ENCODE measurements at places on chromosomes 2 and 18.

DNA sequence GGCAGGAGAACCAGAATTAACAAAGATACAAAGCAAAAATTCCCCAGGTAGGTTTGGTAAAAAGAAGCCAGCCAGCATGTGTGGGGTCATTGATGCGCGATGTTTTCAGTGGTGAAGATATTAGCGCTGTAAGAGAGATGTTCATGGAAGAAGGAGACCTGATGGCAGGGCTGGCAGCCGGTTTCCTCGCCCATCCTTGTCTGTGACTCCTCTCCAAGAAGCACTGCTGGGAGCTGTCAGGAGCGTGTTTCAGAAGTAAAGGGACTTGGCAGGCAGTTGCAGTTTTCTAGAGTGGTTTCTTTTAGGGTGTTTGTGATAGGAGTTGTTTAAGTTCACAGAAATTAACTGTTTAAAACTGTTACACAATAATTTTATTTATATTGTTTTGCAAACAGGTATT is 24.6 kb downstream of the TAF1B start:
- no peak for DNase-seq

DNA sequence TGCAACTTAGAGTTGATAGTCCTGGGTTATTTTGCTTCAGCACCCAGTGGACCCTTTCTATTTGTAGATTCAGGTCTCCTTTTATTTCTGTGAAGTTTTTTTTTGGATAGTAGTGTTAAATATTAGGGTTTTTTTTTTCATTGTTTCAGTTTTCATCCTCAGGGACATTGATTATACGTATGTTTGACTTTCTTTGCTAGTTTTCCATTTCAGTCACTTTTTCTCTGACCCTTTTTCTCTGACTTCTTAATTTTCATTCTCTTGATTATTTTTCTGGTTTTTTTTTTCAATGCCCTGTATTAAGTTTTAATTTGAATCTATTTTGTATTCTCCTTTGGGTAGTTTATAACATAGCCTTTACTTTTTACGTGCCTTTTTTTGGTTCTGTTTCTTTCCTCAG is 79.4 kb downstream of the AGPS start:
- DNase-seq: no peak

- DNase-seq: no peak
Observed at GRCh38 chr2:11094021-11094810, 61.1 kb upstream of the SLC66A3 start.

- no peak for DNase-seq
Observed at GRCh38 chr2:30530346-30530745, 83.3 kb downstream of the LCLAT1 start.

- no peak for DNase-seq
Observed at GRCh38 chr18:53701697-53702096, 522.8 kb downstream of the MBD2 start.

DNA sequence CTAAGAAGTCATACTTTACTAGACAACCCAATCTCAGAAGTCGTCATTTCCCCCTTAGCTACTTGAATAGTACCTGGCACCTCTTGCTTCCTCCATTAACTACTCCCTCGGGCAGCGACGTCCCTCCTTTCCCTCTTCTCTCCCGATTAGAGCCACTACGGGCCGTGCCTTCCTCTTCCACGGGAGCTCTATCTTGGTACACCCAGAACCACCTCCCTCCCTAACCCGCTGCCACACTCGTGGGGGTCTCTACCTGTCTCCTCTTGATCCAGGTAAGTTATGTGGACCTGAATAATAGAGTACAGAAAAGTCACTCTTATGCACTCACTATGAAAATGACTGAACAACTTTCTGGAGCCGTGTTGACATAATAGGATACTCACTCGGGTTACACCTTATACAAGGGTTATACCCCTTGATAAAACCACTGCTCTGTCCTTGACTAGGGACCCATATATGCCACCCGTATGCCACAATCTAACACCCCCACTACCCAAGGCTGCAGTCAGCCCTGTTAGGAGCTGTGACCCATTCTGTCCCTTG is 595 bp upstream of the HDHD2 start:
- no peak for DNase-seq

GRCh38 chr2:27772804-27773203 is 1.3 kb downstream of the MRPL33 start:
- DNase-seq: no peak

- DNase-seq: no peak
Observed at GRCh38 chr2:19484736-19485135, 126.3 kb upstream of the OSR1 start.

DNA sequence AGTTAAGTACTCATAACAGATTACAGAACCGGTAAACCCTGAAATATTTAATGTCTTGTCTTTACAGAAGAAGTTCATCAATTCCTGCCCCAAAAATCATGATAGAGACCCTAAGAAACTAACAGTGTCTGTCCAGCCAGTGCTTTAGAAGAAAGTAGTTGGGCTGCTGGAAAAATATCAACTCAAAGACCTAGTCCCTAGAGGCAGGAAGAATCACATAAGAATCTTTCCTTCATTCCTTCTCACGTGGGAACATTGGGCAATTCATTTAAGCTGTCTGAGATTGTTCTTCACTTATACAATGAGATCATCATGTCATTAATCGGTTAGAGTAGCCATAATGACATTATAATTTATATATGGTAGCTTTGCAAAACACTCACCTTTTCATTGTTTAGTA is 156.4 kb downstream of the CCBE1 start:
- DNase-seq: no peak

GRCh38 chr18:22324191-22325131 is 93.3 kb downstream of the CTAGE1 start:
- peak; percentile 71 for DNase-seq

- peak; percentile 53 for DNase-seq
Observed at GRCh38 chr2:110983133-110983532, 137.6 kb upstream of the BCL2L11 start.

DNA sequence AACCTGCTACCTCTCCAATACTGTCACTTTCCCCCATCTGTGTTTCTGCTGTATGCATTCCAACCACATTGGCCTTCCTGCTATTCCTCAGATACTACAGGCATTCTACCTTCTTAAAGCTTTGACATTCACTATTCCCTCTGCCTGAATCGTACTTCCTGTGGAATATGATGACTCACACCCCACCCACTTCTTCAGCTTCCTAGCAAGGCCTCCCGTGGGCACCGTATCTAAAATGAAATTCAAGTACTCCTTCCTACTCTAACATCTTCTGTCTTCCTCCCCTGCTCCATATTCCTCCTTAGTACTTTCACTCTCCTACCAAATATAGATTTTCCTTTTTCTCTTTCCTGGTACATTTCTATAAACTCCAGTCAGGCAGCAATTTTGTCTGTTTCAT is 710.4 kb downstream of the RNF144A start:
- DNase-seq: no peak

Data from small intestine (tissue), 16 donors.